Fibroblast of villous mesenchyme (primary cell): ENCODE measurements at places on chromosomes 4 and X. TPM values are rescaled to one million over a fixed set of nuclear protein-coding genes. Genes with fewer than 3 reads are reported as not detected.
A peak's percentile ranks its signal among the peaks of the same experiment; 100 is the strongest.

Gene FAM9B
- not detected in 2 replicates for total RNA-seq

- DNase-seq = peak; percentile 44
These were observed 41.0 kb upstream of the SCD5 start for GRCh38 chr4:82839624-82840023.

DNA sequence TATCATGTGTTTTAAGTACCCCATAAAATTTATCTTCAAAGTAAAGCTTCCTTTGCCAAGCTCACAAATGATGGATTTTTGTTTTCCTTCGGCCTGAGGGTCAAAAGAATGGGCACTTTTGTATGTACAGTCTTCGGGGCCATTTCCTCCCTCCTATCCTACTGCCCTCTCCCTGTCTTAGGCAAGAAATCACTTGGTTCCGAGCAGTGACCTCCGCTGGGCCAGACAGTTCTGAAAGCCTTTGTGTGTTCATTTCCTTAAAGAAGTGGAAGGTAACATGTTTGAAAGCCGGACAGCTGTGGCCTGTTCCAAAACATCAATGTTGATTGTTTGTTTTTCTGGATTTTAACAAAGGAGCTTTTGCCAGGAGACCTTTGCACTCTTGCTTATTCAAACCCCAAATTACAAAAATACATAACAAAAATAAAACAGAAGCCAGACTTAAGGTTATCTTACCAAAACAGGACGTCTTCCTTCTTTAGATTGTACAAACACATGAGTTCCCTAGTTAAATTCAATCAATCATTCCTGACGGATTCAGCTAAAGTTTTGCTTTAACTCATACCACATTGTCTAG lies 110.6 kb upstream of the LIMCH1 start:
- no peak for DNase-seq

Gene PGAM4
- total RNA-seq = 0.43 TPM in 1 of 2 replicates, not detected in the other

DNA sequence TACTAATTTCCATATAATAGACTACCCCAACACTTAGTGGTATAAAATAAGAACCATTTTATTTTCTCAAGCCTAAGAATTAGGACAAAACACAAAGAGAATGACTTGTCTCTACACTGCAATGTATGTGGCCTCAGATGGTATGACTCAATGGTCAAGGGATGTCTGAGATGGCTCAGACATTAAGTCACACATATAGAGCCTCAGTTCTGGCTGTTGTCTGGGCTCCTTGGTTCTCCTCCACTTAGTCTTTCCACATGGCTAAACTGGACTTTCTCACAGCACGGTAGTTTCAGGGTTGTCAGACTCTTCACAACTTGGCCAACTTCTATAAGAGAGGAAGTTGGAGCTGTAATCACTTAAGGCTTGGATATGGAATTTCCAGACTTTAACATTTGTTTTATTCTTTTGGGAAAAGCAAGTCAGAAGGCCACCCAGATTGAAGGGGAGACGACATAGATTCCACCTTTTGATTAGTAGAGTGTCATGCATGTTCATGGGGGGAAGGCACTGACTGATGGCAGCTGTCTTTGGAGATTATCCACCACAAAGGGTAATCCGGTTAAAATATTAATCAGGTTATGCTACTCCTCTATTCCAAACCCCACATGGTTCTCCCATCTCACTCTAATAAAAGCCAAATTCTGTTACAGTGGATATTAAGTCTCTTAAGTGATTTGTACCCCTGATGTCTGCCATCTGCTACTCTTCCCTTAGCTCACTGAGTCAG lies 9.4 kb downstream of the IL15 start:
- DNase-seq = peak; percentile 53

- no peak for DNase-seq
These were observed 41.6 kb downstream of the ZFP42 start for GRCh38 chr4:188037003-188037713.

- DNase-seq = peak; percentile 83
These were observed 28.7 kb downstream of the INPP4B start for GRCh38 chr4:142817442-142817841.

GRCh38 chrX:118780911-118781310 lies 42.7 kb upstream of the ZCCHC12 start:
- peak; percentile 28 for DNase-seq

GRCh38 chrX:42093756-42094155 lies 170.4 kb upstream of the CASK start:
- DNase-seq = peak; percentile 73

GRCh38 chr4:27020603-27021002 lies 160.0 kb downstream of the STIM2 start:
- DNase-seq = no peak

Gene SATL1
- under 0.01 TPM in 1 of 2 replicates, not detected in the other for total RNA-seq

Gene UCP1
- total RNA-seq = not detected in 2 replicates

DNA sequence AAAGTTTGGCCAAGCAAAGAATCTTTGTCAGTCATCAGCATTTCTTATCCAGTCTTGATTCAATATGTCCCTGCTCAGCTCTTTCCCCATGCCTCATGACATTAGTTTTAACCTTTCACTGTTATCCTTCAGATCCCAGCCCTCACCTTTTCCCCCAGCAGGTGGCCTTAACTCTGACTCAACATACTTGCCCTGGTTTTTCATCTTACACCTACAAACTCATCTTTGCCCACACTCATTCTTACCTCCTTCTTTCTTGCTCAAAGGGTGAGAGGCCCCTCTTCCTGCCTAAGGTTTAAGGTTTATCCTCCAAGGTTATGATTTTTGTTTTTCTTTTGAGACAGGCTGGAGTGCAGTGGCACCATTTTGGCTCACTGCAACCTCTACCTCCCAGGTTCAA lies 10.6 kb upstream of the ANXA5 start:
- no peak for DNase-seq

GRCh38 chrX:137929951-137930350 lies 364.0 kb downstream of the ZIC3 start:
- no peak for DNase-seq

DNA sequence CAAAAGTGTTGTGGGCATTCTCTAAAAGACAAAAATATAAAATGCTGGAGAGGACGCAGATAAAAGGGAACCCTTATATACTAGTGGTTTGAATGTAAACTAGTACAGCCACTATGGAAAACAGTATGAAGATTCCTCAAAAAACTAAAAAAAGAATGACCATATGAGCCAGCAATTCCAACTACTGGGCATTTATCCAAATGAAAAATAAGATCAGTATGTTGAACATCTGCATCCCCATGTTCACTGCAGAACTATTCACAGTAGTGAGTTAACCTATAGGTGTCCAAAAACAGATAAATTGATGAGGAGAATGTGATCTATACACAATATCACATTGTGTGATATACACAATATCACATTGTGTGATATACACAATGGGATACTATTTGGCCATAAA lies 1615.3 kb downstream of the PCDH18 start:
- peak; percentile 1 for DNase-seq

- DNase-seq = no peak
These were observed 638.7 kb downstream of the DMD start for GRCh38 chrX:32572644-32573043.

Gene LNX1
- 0.43 and 1.3 TPM in 2 replicates for total RNA-seq

Gene FDCSP
- not detected in 2 replicates for total RNA-seq

DNA sequence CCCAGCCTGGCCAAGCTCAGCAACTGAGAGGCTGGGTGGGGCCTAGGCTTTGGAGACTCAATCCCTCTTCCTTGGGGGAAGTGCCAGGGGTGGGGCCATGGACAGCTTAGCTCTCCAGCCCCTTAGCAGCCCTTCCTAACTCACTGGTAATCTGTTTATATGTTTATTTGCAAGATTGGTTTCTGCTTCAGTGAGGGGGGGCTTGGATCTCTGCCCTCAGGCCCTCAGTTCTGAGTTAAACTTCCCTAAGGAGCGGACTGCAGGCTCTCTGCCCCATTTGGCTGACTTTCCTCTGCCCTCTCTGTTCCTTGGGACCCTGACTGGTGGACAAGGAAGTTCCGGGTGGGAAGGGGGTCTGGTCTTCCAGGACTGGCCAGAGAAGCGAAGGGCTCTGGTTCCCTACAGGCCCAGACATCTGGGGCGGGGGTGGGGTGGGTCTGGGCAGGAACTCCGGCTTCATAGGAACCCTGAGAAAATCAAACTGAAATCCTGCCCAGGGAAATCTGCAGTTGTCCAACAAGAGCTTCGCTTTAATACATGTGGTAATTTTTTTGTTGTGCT lies 51.4 kb downstream of the NALF2 start:
- DNase-seq = no peak

GRCh38 chr4:1789552-1789951 lies 3.5 kb upstream of the FGFR3 start:
- no peak for DNase-seq
